ENCODE measurements at places on chromosomes 1 and 21.

GRCh38 chr1:245609354-245610150, 454.8 kb downstream of the KIF26B start:
- no peak overlapping the region for H3K27ac ChIP-seq
- no peak overlapping the region for H3K4me3 ChIP-seq
- peaks cover 10% of the 10 kb centered on the region for H3K27me3 ChIP-seq
- H3K36me3 ChIP-seq, result no peaks in the 10 kb centered on the region
- no peak for DNase-seq

GRCh38 chr1:32496127-32496526, 31.3 kb downstream of the ZBTB8B start:
- no peak overlapping the region for H3K27ac ChIP-seq
- H3K4me3 ChIP-seq, result no peak overlapping the region
- DNase-seq, result no peak
- H3K36me3 ChIP-seq, result no peaks in the 10 kb centered on the region
- peaks cover 21% of the 10 kb centered on the region for H3K27me3 ChIP-seq

DNA sequence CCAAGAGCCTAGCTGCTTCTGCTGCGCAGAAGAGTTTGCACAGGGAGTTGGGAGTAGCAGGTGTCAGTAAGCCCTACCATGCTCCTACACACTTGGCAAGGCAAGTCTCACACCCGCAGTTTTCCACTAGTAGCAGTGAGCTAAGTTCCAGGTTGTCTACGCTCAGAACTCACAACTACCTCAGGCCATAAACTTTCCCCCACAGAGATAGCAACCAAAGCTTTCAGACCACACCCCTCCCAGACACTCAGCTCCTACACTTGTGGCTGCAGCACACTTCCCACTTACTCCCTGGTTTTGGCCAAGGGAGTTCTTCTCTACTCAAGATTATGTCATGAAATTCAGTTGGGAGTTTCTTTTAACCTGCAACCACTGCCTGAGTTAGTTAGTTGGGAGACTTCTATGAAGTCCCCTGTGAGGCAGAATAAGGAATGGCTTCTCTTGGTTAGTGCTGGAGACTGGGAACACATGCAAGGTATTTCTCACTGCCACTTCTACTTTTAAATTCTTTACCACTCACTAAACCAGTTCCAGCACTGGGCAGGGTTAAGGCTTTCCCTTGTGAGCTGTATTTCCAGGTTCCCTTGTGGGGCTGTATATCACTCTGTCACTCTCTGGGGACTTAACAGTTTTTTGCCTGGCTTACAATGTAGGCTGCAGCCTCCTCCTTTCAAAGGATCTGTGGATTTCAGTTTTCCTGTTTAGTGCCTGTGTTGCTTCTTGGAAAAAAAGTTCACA, 18.3 kb upstream of the MAB21L3 start:
- H3K27me3 ChIP-seq, result peaks cover 17% of the 10 kb centered on the region
- H3K27ac ChIP-seq, result no peak overlapping the region
- no peak for DNase-seq
- peaks cover 6% of the 10 kb centered on the region for H3K36me3 ChIP-seq

DNA sequence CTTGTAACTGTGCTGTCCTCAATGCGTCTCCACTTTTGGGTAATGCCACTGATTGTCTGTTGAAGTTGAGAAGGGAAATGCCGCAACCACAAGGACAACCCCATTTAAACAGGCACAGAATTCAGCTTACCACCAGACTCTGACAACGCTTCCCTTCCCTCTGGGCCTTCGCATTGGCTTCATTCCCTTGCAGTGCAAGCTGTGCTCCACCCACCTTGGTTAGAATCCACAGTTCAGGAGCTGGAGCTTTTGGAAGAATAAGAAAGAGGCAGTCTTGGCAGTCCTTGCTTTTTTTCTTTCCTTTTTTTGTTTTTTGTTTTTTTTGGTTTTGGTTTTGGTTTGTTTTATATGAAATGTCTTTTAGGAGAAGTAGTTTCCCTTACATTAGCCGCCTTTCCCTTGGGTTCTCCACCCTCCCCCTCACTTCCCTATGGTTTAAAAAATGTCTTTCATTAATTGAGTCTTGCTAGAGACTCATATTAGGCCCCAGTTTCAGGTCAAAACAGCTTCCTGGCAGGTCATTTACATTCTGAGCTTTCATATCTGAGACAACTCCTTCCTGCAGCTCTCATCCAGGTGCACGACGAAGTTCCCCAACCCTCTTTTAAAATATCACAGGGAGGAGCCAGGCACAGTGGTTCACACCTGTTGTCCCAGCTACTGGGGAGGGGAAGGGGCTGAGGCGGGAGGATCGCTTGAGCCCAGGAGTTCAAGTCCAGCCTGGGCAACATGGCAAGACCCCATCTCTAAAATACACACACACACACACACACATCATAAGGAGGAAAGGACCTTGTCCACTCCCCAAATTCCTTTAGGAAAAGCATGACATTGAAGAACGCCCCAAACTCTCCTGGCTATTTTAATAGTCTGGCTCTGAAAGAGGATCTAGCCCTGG, 20.7 kb upstream of the LAX1 start:
- peak overlapping the region; percentile 36 for H3K4me3 ChIP-seq
- H3K27ac ChIP-seq, result peak overlapping the region; percentile 85
- peaks cover 4% of the 10 kb centered on the region for H3K36me3 ChIP-seq
- H3K4me1 ChIP-seq, result peaks cover 26% of the 10 kb centered on the region

- no peak overlapping the region for H3K27ac ChIP-seq
- H3K27me3 ChIP-seq, result no peaks in the 10 kb centered on the region
- peaks cover 25% of the 10 kb centered on the region for H3K4me1 ChIP-seq
- H3K4me3 ChIP-seq, result no peak overlapping the region
- H3K36me3 ChIP-seq, result no peaks in the 10 kb centered on the region
- no peak for DNase-seq
Measured at GRCh38 chr1:232600424-232601258, 29.3 kb downstream of the SIPA1L2 start.

DNA sequence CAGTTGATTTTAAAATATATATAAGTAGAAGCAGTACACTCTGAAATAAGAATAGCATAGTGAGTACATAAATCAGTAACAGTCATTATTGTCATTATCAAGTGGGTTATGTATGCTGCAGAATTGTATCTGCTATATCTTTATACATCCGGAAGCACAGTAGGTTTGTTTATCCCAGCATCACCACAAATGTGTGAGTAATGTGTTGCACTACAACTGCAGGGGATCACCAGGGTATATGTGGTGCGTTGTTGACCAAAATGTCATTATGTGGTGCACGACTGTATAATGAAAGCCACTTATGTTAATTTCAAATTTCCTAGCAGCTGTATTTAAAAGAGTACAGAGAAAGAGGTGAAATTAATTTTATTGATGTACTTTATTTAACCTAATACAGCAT, 87.7 kb upstream of the GADD45A start:
- H3K27me3 ChIP-seq, result peaks cover 2% of the 10 kb centered on the region
- no peaks in the 10 kb centered on the region for H3K4me1 ChIP-seq
- DNase-seq, result no peak
- no peak overlapping the region for H3K27ac ChIP-seq

DNA sequence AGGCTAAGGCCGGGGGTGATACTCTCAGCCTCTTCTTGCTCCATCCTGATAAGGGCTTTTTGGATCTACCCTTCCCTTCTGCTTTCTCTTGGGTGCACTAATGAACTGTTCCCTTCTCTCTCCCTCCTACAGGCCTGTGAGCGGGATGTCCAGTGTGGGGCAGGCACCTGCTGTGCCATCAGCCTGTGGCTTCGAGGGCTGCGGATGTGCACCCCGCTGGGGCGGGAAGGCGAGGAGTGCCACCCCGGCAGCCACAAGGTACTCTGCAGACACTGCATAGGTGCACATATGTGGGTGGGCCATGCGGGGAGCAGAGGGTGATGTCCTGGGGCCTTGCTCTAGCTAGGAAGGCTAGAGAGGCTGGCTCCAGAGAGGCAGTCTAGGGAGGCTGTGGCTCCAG, 2.9 kb downstream of the PROK1 start:
- H3K36me3 ChIP-seq, result no peaks in the 10 kb centered on the region
- no peaks in the 10 kb centered on the region for H3K4me1 ChIP-seq
- peaks cover 8% of the 10 kb centered on the region for H3K27me3 ChIP-seq
- no peak overlapping the region for H3K4me3 ChIP-seq

DNA sequence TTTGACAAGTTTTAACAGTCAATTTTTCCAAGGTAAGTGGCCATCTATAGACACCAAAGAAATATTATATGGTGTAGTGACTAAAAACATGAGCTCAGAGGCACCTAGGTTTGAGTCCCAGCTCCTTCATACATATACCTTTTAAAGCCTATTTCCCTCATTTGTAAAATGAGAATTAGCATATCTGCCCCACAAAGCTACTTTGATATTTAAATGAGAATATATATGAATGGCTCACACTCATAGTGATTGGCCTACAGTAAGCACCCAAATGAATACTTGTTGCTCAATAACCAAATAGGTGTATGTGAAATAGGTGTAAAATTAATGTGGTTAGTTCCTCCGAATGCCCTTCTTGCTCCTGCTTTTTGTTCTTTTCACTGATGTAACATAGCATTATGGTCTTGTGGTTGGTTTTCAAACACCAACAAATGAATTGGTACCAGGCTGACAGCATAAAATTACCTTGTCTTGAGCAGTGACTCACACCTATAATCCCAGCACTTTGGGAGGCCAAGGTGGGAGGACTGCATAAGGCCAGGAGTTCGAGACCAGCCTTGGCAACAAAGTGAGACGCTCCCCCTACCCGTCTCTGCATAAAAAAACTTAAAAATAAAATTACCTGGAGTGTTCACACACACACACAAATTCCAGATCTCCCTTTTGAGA, 25.3 kb downstream of the CNIH4 start:
- no peaks in the 10 kb centered on the region for H3K27me3 ChIP-seq
- peaks cover 23% of the 10 kb centered on the region for H3K4me1 ChIP-seq
- H3K36me3 ChIP-seq, result peaks cover 31% of the 10 kb centered on the region
- no peak for DNase-seq
- no peak overlapping the region for H3K27ac ChIP-seq
- H3K4me3 ChIP-seq, result no peak overlapping the region

- H3K27ac ChIP-seq, result no peak overlapping the region
- DNase-seq, result no peak
- H3K36me3 ChIP-seq, result no peaks in the 10 kb centered on the region
- no peaks in the 10 kb centered on the region for H3K27me3 ChIP-seq
Measured at GRCh38 chr1:240285540-240285939, 193.9 kb downstream of the FMN2 start.

DNA sequence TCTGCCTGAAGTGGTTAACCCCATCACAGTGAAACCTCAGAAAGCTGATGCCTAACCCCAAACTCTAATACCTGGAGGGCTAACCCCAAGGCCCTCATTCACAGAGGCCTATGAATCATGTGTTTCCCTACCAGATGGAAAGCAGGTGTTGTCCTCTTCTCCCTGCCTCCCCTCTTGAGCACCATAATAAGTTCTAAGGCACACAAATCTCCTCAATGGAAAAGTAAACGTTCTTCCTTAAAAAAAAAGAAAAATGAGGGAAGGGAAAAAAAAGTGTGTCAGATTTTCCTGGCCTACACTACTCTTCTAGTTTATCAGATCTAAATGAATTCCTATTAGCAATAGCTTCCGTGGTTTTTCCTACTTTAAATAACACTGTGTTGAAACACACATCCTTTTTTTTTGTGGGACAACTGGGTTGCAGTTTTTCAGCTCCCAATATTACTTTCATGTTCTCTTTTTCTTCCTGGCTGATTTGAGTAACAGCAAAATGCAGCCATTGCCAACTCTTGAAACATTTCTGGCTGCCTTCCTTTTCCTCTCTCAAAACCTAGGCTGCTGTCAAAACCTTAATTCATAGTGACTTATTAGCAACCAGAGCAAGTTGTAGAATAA, 43.2 kb downstream of the SLC44A3 start:
- DNase-seq, result no peak
- no peaks in the 10 kb centered on the region for H3K36me3 ChIP-seq
- peaks cover 11% of the 10 kb centered on the region for H3K27me3 ChIP-seq
- H3K4me1 ChIP-seq, result no peaks in the 10 kb centered on the region
- H3K27ac ChIP-seq, result no peak overlapping the region

GRCh38 chr1:206579747-206580437, 32.4 kb downstream of the EIF2D start:
- H3K36me3 ChIP-seq, result peaks cover 58% of the 10 kb centered on the region
- H3K4me1 ChIP-seq, result peaks cover 89% of the 10 kb centered on the region
- H3K27me3 ChIP-seq, result no peaks in the 10 kb centered on the region
- H3K4me3 ChIP-seq, result peak overlapping the region; percentile 62

DNA sequence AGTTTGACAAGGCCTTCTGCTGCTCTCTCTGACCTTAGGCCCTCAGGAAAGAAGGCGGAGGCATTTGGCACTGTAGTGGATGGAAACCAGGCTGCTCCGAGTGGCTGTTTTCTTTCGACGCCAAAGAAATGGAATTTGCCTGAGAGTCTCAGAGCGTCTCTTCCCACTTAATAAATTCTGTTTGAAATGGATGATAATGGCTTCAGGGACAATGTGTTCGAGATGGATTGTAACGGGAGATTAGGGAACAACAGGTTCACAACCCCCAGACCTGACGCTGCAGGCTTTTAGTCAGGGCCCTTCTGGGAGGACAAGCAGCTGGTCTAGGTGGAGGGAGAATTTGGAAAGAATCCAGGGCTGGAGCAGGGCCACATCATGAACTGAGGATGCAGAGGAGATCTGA, 58.6 kb downstream of the TLR5 start:
- H3K4me1 ChIP-seq, result peaks cover 3% of the 10 kb centered on the region
- peaks cover 1% of the 10 kb centered on the region for H3K27me3 ChIP-seq

DNA sequence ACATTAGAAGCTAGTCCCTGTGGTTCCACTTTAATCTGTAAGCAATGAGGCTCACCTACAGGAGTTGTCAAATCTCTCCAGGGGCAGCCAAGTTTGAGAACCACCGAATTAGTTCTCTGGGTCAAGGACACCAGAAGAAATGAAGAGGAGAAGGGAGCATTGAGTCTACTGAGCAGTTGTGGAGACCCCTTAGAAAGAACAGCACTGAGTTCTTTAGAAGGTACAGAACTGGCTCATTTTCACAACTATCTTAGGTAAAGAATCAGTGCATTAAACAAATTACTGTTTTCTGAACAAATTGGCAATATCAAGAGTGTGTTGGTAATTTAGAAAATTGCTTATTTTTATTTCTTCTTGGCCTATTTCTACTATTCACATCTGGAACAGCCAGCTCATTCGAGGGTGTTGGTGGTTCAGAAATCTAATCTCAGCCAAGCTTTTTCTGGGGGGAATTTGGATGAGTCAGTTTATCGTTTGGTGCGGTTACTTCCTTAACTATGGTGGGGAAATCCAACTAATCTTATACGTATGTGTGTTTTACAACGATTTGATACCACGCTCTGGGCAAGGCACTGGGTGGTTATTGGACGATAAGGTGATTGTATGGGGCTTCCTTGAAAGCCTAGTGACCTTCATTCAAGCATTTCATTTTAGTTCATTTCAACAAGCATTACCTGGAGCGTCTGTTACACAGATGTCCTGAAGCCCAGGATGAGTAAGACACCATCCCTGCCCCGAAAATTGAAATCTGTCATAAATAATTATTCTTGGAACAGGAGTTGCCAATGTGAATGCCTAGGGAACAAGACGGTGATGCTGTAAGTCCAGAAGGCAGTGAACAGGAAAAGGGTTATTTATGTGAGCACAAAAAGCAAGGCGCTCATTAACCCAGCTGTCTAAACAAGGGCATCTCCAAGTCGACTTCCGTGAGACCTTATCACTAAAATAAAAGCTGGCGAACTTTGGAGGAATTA, 52.0 kb upstream of the TMPRSS2 start:
- no peak for DNase-seq
- no peak overlapping the region for H3K27ac ChIP-seq
- no peak overlapping the region for H3K4me3 ChIP-seq

- H3K4me1 ChIP-seq, result peaks cover 19% of the 10 kb centered on the region
- no peak for DNase-seq
- H3K27ac ChIP-seq, result no peak overlapping the region
- H3K36me3 ChIP-seq, result peaks cover 6% of the 10 kb centered on the region
- H3K4me3 ChIP-seq, result no peak overlapping the region
Measured at GRCh38 chr1:150383631-150384324, 19.8 kb downstream of the RPRD2 start.

GRCh38 chr1:183106746-183107145, 79.3 kb upstream of the LAMC2 start:
- H3K4me3 ChIP-seq, result no peak overlapping the region
- no peak overlapping the region for H3K27ac ChIP-seq
- no peaks in the 10 kb centered on the region for H3K27me3 ChIP-seq
- DNase-seq, result no peak
- H3K4me1 ChIP-seq, result peaks cover 11% of the 10 kb centered on the region
